Fibroblast of skin of back (primary cell): ENCODE measurements at places on chromosomes 12 and 14.

DNA sequence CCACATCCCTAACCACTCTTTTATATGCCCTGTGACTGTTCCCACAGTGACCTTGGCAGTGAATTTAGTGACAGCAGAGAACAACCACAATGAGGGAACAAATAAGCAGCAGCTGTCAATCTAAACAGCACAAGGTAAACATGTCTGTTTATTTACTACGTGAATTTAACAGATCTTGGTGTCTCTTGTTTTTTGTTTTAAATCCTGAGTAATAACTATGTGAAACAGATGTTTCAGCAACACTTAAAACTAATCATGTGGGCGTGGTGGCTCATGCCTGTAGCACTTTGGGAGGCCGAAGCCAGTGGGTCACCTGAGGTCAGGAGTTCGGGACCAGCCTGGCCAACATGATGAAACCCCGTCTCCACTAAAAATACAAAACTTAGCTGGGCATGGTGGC lies 17.0 kb upstream of the CFAP54 start:
- no peak for DNase-seq

GRCh38 chr12:25301798-25302197 lies 51.1 kb upstream of the KRAS start:
- DNase-seq, result no peak

DNA sequence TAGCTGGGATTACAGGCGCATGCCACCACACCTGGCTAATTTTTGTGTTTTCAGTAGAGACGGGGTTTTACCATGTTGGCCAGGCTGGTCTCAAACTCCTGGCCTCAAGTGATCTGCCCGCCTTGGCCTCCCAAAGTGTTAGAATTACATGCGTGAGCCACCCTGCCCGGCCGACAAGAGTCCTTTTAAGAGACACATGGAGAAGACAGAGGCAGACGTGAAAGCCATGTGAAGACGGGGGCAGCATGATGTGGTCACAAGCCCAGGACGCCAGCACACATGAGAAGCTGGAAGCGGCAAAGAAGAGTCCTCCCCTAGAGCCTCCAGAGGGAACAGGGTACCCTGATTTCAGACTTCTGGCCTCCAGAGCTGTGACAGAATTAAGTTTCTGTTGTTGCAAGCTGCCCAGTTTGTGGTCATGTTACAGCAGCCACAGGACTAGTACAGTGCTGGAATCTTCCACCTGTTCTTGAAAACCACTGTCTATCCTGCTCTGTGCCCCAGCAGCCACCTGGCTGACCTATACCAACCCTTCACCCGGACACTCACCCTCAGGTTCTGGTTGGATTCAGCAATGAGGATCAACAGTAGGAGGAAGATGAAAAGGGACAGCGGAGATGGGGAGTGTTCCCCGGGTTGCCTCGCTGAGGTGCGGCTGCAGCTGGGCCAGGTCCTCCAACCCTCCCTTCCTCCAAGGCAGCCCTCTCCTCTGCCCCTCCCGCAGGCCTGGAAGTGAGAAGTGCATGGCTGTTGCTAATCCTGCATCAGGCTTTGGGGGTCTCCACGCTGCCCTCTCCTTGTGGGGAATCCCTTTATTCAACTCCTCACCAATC lies 16.9 kb downstream of the VPS37B start:
- no peak for DNase-seq

- peak; percentile 32 for DNase-seq
Observed at GRCh38 chr12:111775205-111776193, 8.8 kb downstream of the ALDH2 start.

GRCh38 chr12:1313906-1314305 lies 280.5 kb downstream of the FBXL14 start:
- peak; percentile 23 for DNase-seq

- no peak for DNase-seq
Observed at GRCh38 chr14:89228921-89229639, 188.0 kb downstream of the FOXN3 start.

GRCh38 chr14:69268763-69269162 lies 8.8 kb downstream of the GALNT16 start:
- peak; percentile 75 for DNase-seq

DNA sequence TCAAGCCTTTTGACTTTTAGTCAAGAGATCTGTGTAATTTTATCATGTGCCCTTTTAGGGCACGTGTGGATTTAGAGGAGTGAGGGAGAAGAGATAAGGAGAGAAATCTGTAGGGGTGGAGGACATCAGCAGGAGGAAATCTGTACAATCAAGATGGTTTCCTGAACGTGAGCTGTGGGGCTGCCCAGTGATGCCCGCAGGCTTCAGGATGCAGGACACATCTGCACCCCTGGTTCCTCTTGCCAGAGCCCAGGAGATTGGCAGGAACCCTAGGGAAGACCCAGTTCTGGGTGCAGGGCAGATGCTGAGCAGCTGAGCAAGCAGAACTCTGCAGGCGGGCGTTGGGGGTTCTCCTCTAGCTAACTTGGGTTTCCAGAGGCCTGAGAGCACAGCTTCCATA lies 11.6 kb upstream of the TESPA1 start:
- DNase-seq, result no peak

DNA sequence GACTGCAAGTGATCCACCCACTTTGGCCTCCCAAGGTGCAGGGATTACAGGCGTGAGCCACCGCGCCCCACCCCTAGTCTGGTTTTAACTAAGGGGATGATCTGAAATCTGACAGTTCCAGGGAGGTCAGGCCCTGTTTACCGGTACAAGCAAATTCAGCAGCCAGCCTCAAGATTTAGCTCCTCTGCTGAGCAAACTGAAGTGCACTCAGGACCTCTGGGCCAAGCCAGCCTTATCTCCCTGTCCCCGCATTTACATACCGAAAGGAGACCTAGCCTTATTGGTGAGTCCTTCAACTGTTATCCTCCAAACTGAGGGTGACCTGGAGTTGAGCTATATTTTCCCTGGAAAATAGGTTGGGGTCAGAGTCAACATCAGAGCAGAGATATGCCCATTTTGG lies 835 bp upstream of the ABHD4 start:
- no peak for DNase-seq

GRCh38 chr12:89882792-89883191 lies 174.2 kb upstream of the ATP2B1 start:
- no peak for DNase-seq

DNA sequence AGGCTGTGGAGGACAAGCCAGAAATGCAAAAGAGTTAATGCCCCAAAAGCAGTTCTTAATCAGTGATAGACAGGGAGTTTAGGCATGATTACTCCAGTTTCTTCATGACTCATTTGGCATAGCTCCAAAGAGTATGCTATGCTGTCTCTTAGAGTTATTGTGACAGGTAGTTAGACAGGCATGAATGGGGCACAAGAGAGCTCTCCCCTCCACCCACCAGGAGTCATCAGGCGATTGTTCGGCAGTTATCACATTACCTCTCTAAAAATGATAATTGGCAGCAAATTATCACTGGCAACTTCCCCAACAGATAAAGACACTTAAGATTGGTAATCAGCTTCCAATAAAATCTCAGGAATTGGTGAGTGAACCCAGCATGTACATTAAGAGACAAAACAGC lies 320.1 kb downstream of the DAD1 start:
- peak; percentile 27 for DNase-seq

DNA sequence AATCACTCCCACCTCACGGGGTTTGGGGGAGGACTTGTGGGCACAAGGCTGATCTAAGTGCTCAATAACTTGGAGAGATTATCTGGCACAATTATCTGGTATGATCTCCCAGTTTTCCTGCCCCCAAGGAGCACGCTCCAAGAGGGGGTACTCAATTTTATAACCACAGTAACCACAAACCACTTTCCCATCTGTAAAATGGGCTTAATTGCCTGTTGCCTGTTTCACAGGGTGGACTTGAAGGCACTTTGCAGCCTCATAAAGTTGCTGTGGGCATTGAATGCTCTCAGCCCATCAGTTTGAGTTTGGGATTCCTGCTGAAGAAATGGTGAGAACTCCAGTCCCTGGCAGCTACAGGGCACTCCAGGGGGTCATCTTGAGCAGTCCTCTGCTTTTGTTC lies 4.4 kb downstream of the SLC8B1 start:
- DNase-seq, result no peak

- DNase-seq, result peak; percentile 67
Observed at GRCh38 chr14:64632056-64632455, 72.2 kb upstream of the PLEKHG3 start.

- no peak for DNase-seq
Observed at GRCh38 chr14:92568621-92569479, 55.3 kb downstream of the RIN3 start.
